ENCODE measurements at places on chromosomes 12 and 14.

GRCh38 chr12:59459966-59460660 is 135.7 kb upstream of the SLC16A7 start:
- DNase-seq: no peak

DNA sequence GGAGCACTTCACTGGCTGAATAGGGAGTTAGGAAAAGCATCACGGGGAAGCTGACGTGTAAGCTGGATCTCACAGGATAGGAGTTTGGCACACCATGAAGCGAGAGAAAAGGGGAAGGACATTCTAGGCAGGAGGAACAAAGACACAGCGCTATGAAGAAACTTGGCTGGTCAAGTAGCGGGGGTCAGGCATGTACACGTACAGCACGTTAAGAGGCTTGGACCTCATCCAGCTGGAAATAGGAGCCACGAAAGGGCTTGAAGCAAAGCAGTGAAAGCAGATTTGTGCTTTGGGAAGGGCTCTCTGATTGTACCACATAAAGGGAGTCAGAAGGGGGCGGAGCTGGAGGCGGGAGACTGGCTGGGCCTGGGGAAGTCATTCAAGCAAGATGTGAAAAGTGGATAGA is 19.6 kb upstream of the GALNT8 start:
- DNase-seq: no peak

GRCh38 chr12:77042833-77043232 is 22.5 kb downstream of the E2F7 start:
- DNase-seq: no peak

GRCh38 chr12:3518902-3519301 is 27.9 kb downstream of the PRMT8 start:
- DNase-seq: no peak

DNA sequence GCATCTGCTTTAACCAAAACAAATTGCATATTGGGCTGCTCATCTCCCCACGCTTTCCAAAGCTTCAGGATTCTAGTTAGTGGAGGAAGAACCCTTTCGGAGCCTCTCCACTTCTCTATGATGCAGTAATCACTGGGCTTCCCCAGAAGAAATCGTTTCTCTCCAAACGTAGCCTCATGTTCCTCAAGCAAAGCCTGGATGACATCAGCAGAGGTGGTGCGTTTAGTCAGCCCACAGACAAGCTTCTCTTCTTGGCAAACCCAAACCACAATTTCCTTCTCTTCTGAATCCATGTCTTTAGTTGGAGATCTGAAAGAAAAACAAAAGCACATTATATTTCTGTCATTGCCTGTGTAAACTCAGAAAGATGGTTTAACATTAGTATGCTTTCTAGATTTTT is 30.6 kb downstream of the RASSF9 start:
- no peak for DNase-seq

DNA sequence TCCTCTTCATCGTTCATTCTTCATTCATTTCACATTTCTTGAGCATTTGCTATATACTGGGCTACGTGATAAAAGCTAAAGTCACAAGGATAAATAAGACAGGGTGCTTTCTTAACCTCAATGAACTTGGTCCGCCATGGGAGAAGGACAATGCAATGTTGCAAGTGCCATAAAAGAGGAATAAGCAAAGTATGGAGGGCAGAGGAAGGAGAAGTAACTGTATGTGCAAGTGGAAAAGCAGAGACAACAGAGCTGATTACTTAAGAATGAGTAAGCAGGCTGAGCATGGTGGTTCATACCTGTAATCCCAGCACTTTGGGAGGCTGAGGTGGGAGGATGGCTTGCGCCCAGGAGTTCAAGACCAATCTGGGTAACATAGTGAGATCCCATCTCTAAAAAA is 14.4 kb downstream of the AREL1 start:
- DNase-seq: no peak

GRCh38 chr12:24996102-24996797 is 47.3 kb upstream of the BCAT1 start:
- no peak for DNase-seq

- DNase-seq: no peak
Observed at GRCh38 chr14:74973003-74973653, 17.7 kb upstream of the PGF start.

DNA sequence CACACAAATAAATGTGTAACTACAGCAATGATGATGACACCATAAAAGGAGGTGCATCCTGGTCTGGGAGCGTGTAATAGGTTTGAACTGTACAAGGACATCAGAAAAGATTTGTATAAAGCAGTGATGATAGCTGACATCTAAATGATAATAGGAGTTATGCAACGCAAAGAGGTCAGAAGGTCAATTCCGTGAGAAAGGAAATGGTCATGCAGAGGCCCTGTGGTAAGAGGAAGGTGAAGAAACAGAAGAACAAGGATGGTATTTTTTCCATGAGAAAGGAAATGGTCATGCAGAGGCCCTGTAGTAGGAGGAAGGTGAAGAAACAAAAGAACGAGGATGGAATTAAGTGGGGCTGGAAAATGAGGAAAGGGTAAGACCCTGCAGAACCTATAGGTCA is 106.7 kb upstream of the TMPO start:
- no peak for DNase-seq

DNA sequence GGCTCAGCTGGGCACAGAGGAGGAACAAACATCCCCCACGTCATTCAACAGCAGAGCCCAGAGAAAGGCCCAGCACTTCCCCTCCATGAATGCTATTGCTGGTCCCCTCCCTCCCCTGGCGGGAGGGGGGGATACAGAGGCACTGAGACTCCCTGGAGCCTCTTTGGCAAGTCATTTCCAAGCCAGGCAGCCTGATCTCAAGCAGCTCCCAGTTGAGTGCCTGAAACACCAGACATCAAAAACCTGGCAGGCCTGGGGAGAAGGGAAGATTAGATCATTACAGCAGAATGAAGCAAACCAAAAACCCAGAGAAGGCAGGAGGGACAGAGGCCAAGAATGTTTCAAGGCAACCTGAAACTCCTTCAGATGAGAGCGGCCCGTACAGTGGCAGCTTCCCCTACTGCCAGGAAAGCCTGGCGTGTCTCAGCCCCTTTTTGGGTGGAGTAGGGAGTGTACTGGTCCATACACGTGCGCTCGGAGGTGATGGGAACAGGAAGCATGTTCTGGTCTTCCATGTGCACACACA is 92.1 kb downstream of the LRRC74A start:
- no peak for DNase-seq

DNA sequence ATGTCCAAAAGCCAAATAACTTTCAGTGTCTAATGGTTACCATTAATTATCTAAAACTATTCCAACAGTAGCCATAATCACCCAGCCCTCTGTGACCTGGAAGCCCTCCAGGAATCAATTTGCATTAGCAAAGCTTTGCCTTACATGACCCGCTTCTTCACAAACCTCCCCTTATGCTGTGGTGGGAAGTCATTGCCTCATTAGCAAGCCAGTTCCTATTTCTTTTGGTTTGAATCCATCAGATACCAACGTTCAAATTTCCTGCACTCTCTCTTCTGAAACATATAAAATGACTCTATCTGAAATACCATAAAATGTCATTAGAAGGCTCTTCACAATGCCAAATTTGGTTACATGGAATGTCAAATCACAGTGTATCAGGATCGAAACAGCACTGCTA is 268.3 kb upstream of the PRKD1 start:
- DNase-seq: no peak

- no peak for DNase-seq
Observed at GRCh38 chr12:52486166-52487105, 6.6 kb downstream of the KRT6A start.

- no peak for DNase-seq
Observed at GRCh38 chr12:11716794-11717518, 67.5 kb downstream of the ETV6 start.

DNA sequence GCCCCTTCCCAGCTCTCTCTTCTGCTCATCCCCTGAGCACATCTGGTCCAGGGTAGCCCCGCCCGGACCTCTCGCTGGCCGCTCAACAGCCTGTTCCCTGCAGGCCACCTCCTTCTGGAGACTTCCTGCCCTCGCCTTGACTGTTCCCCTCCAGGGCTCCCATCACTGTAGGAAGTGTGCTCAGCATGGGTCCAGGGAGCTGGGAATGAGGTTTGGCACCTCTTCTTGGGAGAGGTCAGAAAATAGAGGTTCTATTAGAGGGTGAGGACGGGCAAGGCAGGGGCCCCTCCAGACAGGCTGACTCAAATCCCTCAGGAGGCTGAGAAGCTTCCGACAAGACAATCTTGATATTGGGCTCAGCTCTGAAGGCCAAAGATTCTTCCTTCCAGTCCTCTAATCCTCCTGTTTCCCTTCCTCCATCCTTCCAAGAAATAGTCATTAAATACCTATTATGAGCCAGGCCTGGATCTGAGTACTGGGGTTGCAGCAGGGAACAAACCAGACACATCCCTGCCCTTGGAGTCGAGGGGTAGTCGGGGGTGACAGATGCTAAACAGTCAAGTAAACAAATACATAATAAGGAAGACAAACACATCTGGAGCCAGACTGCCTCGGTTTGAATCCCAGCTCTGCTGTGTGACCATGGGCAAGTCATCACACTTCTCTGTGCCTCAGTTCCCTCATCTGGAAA is 30.6 kb downstream of the CMKLR1 start:
- no peak for DNase-seq

GRCh38 chr14:81656811-81657210 is 123.2 kb upstream of the SEL1L start:
- no peak for DNase-seq

DNA sequence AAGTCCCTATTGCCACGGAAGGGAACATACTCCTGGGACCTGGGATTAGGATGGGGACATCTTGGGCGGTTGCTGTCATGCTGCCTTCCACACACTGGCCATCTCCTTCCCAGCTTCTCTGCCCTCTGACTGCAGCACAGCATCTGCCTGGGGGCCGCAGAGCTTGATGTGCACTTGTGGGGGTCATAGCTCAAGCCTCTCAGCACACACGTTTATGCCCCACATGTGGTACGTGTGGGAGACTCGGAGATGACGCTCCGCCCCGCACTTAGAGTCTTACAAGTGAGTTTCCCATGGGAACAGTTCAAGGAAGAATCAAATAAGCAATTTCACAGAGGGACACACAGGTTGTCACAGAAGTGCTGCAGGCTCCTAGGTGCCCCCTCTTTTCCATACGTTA is 8.6 kb downstream of the ACADS start:
- no peak for DNase-seq

- no peak for DNase-seq
Observed at GRCh38 chr12:45718306-45718705, 11.2 kb upstream of the ARID2 start.

Data from cortex of kidney (tissue), 1 donor.